Right atrium auricular region (tissue), 2 donors: ENCODE measurements at places on chromosomes 13 and 19. TPM values are rescaled to one million over a fixed set of nuclear protein-coding genes. Genes with fewer than 3 reads are reported as not detected.
A peak's percentile ranks its signal among the peaks of the same experiment; 100 is the strongest.

DNA sequence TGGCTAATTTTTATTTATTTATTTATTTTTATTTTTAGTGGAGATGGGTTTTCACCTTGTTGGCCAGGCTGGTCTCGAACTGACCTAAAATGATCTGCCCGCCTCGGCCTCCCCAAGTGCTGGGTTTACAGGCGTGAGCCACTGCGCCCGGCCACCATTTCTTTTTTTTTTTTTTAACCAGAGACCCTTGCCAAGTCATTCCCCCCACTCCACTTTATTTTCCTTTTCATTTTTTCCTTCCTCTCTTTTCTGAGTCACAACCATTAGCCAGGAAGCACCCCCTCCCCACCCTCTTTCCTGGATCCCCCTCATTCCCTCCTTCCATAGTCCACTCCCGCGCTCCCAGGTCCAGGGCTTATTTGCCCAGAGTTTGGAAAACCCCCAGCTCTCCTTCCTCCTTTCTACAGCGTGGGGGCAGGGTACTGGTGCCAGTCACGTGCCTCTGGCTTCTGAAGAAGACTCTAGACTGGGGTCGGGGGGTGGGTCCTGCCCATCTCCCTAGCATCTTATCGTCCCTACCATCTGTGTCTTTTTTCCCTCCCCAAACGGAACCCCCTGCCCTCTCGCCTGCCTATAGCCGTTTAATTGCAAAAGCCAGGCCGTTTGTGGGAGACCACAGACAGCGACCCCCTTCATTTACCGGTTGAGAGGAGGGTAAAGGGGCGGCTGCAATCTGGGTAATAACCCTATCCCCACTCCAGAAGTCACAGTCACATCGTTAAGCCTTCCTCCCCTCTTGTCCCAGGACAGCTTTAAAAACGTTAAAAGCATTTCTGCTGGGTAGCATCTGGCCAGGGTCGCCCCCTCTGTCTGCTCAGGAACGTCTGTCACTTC is 1.1 kb upstream of the CALR start:
- peak overlapping the region; percentile 99 for H3K4me3 ChIP-seq
- H3K27ac ChIP-seq: peak overlapping the region; percentile 54
- H3K4me1 ChIP-seq: peaks cover 3% of the 10 kb centered on the region
- no peak for DNase-seq

- peak; percentile 97 for DNase-seq
- H3K27ac ChIP-seq: peak overlapping the region; percentile 84
- H3K36me3 ChIP-seq: peaks cover 16% of the 10 kb centered on the region
- H3K27me3 ChIP-seq: no peaks in the 10 kb centered on the region
These were observed 2.2 kb upstream of the GSK3A start for GRCh38 chr19:42244347-42245220.

The CGB8 gene
- not detected for total RNA-seq

GRCh38 chr13:114151565-114152284 is 19.3 kb upstream of the RASA3 start:
- DNase-seq: no peak
- H3K36me3 ChIP-seq: no peaks in the 10 kb centered on the region
- H3K4me1 ChIP-seq: no peaks in the 10 kb centered on the region
- no peak overlapping the region for H3K4me3 ChIP-seq
- no peaks in the 10 kb centered on the region for H3K27me3 ChIP-seq

DNA sequence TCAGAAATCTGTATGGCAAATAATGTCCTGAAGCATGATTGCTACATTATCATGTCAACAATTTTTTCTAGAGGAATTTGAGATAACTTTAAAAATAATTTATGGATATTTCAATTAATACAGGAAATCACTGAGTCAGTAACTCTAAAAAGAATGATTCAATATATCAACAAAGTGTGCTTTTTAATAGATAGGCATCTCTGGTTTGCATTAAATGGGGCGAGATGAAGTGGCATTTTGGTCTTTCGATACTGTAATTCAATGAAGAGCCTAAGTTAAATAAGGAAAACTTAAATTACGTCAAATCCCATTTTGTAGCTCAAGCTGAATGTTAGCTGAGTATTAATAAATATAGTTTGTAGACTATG is 342.8 kb downstream of the DACH1 start:
- H3K36me3 ChIP-seq: no peaks in the 10 kb centered on the region
- no peak for DNase-seq
- no peaks in the 10 kb centered on the region for H3K27me3 ChIP-seq
- H3K27ac ChIP-seq: no peak overlapping the region

DNA sequence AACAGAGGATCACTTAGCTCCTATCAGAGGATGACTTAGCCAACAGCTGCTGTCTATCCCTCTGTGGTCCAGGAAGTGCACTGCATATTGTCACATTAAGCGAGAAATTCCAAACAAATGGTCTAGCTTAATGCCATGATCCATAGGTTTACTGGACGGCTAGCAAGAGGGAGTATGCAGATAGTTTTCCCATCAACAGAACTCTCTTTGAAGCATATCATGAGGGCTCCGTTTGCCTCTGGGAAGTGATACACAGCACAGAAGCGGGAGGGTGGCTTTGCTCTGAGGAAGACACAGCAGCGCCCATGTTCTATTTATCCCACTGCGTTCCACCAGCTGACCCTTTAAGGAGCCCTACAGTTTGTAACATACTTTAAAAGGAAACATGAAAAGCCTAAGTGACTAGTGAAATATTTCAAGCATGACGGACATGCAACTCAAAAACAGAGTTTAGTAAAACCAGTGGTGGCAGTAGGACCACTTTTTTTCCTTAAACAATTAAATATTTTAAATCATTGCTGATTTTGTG is 52.7 kb downstream of the COL4A1 start:
- DNase-seq: peak; percentile 57
- H3K4me3 ChIP-seq: no peak overlapping the region
- H3K27me3 ChIP-seq: no peaks in the 10 kb centered on the region
- no peaks in the 10 kb centered on the region for H3K36me3 ChIP-seq
- peak overlapping the region; percentile 58 for H3K27ac ChIP-seq

GRCh38 chr13:50170447-50171037 is 155.3 kb downstream of the KCNRG start:
- no peak for DNase-seq
- no peak overlapping the region for H3K27ac ChIP-seq
- H3K36me3 ChIP-seq: no peaks in the 10 kb centered on the region
- H3K4me1 ChIP-seq: no peaks in the 10 kb centered on the region
- H3K4me3 ChIP-seq: no peak overlapping the region
